ENCODE measurements at places on chromosomes 6 and 20.

- DNase-seq: peak; percentile 96
Measured at GRCh38 chr20:7497985-7498384, 442.3 kb downstream of the HAO1 start.

DNA sequence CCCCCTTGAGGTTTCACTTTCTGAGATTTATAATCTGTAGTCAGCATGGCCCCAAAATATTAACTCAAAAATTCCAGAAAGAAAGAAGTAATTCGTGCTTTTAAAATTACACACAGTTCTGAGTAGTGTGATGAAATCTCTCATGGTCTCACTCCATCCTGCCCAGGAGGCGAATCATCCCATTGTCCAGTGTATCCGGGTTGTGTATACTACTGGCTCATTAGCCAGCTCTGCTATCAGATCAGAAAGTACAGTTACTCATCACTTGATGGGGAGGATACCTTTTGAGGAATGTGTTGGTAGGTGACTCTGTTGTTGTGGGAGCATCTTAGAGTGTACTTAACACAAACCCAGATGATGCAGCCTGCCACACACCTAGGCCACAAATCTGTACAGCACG, 65.2 kb downstream of the CDC5L start:
- DNase-seq: peak; percentile 81

DNA sequence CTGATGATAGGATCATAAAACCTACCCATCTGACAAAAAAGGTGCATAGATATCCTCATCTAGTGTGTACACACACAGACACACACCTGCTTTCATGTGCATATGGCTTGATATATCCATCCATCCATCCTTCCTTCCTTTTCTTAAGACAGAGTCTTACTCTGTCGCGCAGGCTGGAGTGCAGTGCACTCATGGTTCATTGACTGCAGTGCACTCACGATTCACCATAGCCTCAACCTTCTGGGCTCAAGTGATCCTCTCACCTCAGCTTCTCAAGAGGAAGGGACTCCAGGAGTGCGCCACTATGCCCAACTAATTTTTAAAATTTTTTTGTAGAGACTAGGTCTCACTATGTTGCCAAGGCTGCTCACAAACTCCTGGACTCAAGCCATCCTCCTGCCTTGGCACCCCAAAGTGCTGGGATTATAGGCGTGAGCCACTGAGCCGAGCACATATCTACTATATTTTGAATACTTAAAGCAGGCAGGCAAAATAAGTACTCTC, 27.1 kb downstream of the ADNP start:
- DNase-seq: no peak

- peak; percentile 14 for DNase-seq
Measured at GRCh38 chr6:68975064-68975463, 340.0 kb downstream of the ADGRB3 start.

DNA sequence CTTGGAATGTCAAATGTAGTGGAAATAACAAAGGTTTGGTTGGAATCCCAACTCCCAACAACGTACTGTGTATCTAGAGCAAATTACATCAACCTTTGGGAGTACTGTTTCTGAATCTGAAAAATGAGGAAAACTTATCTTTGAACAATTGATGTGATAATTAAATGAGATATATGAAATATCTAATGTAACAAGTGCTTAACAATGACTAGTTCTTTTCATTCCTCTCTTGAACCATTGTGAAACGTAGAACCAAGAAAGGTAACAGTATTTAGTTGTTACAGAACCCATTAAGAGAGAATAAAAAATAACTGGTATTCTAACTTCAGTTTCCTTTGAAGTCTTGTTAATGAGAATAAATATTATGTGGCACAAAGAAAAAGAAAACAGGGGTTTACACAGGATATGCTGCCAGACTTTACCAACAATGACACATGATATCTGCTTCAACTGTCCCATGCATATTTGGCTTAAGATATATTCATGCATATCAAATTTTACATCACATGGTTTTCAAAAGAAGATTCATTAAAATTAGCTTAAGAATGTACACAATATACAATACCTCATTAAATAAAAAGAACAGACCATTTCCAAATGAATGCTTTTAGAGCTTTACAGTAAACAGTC, 111.8 kb downstream of the ATG5 start:
- DNase-seq: no peak

DNA sequence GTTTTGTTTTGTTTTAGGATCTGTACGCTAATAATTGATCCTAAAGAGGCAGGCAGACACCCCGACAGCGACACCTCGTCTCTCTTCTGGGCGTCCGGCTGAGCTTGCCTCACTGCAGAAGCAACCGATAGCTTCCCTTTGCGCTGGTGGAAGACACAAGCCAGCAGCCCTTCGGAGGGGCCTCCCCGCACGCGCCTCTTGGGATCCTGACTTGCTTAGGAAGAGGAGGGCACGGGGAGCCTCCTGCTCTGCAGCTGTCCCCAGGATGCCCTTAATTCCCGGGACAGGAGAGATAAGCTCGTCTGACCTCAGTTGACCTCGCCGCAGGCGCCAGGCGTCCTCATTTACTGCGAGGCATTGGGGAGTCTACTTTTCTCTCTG, 94.0 kb downstream of the CD83 start:
- peak; percentile 34 for DNase-seq

DNA sequence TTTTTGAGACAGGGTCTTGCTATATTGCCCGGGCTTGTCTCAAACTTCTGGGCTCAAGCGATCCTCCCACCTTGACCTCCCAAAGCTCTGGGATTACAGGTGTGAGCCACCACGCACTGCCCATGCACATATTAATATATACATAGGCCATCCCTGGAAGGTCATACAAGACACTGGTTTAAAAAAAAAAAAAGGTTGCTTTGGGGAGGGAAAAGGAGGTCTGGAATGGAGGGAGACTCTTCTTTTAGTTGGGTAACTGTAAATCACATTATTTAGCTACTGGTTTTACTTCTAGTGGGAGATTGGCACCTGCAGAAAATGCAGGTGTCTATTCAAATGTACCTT, 4.1 kb upstream of the SNAI1 start:
- DNase-seq: no peak

DNA sequence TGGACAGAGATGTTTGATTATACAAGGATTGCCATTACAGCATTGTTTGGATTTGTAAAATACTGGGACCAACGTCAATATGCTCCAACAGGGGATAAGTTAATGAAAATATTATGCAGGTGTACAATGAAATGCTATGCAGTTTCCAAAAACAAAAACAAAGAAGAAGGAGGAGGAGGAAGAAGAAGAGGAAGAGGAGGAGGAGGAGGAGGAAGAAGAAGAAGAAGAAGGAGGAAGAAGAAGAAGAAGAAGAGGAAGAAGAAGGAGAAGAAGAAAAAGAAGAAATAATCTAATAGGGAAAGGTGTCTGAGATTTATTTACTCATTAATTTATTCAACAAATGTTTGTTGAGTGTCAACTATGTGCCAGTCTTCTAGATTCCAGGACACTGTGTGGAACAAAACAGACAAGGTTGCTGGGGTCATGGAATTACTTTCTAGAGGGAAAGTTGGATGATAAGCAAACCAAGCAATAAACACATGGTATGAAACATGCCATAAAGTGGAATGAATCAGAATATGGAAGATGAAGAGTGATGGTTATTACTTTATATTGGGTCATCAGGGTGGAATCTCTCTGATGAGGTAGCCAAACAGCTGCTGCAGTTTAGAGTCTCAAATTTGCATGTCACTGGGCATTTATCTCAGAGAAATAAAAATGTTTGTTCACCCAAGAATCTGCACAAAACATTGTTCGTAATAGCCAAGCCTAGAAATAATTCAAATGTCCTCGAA, 6.3 kb upstream of the TRIM27 start:
- DNase-seq: no peak

- DNase-seq: peak; percentile 26
Measured at GRCh38 chr6:137975188-137975940, 108.3 kb downstream of the TNFAIP3 start.

- no peak for DNase-seq
Measured at GRCh38 chr20:21706261-21707195, 1.1 kb downstream of the PAX1 start.

DNA sequence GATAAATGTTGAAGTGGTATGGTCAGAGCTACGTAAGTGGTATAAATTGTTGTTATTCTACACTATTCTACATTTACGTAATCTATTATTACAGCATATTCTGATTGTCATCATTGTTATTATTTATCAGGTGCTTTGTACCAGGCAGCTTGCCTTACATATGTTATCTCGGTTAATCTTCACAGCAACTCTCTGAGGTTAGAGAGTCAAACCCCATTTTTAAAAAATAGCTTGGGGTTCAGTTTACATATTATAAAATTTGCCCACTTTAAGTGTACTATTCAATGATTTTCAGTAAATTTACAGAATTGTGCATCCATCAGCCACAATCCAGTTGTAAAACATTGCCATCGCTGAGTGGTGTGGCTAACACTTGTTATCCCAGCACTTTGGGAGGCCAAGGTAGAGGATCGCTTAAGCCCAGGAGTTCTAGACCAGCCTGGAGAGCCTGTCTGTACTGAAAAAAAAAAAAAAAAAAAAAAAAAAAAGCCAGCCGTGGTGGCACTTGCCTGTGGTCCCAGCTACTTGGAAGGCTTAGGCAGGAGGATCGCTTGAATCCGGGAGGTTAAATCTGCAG, 35.5 kb downstream of the PPP1R16B start:
- DNase-seq: no peak

- DNase-seq: no peak
Measured at GRCh38 chr6:132763269-132763668, 5.6 kb upstream of the VNN2 start.

DNA sequence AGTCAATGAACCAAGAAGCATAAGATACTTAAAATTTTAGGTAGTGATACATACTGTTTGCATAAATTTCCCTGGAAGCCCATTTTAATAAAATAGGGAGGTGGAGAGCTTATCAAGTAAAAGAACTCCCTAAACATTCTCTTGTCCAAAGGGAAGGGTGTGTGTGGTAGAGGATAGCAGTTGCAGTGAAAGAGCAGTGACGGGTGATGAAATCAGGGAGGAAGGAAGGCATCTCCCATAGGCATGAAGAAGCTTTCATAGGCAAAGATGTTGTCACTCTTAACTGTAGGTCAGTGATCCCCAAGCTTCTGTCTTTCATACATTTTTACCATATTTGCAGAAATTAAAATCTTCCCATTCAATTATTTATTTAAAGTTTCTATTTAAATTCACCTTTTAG, 60.0 kb upstream of the ZNF831 start:
- no peak for DNase-seq

GRCh38 chr6:84344005-84344404, 116.6 kb upstream of the CEP162 start:
- no peak for DNase-seq

GRCh38 chr6:111487661-111488060, 4.6 kb upstream of the REV3L start:
- peak; percentile 91 for DNase-seq

- DNase-seq: peak; percentile 68
Measured at GRCh38 chr20:13221673-13222318, 722 bp downstream of the ISM1 start.

GRCh38 chr20:63957004-63957689, 931 bp upstream of the UCKL1 start:
- DNase-seq: peak; percentile 55

- DNase-seq: no peak
Measured at GRCh38 chr6:122780114-122780513, 598 bp downstream of the FABP7 start.

GRCh38 chr20:62962891-62963613, 10.5 kb downstream of the SLC17A9 start:
- no peak for DNase-seq

DNA sequence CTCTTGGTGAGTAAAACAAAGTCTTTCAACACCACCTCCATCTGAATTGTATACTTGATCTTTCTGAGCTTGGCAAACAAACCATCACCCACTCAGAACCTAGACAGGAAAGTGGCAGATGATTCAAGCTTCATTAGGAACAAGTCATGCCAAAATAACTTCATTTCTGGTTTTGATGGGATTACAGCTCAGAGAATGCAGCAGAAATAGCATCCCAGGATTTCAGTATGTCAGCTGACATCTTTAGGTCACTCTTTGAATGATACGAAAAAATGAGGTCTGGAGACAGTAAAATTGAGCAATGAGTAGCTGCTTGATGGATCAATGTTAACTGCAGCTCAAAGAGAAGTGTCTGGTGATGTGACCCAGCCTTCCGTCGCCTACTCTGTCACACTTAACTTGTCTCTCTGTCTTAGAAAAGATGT, 92.4 kb downstream of the GJA10 start:
- DNase-seq: peak; percentile 82

- DNase-seq: peak; percentile 31
Measured at GRCh38 chr6:112979830-112980229, 632.7 kb downstream of the RFPL4B start.

DNA sequence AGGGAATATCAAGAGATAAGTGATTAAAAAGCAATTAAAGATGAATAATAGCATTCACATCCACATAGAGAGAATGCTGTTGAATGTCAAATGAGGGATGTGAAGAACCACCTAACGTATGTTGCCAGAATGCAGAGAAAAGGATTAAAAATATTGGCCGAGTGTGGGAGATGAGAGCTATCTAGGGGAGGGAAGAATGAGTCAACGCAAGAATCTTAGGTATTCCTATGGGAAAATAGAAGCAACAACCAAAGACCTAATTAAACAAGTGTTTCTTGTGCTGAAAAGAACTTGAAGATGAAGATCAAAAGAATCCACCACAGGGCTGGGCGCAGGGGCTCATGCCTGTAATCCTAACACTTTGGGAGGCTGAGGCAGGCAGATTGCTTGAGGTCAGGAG, 12.2 kb upstream of the RSPH3 start:
- peak; percentile 64 for DNase-seq

DNA sequence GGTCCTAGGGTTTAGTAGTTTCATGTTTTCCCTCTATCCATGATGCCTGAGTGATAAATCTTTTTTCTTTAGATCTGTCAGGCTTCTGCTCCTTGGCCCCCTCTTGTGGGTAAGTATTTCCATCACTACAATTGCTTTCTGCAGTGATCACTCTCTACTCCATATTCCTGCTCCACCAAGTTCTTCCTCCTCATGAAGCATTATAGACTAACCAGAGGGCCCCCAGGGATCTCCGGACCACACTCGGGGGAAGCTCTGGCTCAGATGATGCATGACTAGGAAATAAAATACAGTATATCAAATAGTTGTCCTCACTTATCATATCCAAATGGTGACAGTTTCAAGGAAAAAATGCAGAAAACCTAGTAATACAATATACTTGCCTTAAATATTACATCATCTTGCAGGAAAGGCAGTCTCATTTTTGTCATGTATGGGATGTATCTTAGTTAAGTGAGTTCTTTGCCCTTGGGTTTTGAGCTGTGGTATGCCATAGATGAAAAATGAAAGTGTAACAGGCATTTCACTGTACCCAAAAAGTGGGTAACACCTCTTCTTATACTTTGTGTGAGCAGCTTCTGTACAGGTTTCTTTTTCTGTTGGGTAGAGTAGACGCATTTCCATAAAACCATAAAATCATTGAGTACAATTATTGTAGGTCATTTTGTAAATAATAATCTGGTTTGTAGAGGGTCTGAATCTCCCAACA, 200.9 kb upstream of the EYA4 start:
- peak; percentile 46 for DNase-seq

DNA sequence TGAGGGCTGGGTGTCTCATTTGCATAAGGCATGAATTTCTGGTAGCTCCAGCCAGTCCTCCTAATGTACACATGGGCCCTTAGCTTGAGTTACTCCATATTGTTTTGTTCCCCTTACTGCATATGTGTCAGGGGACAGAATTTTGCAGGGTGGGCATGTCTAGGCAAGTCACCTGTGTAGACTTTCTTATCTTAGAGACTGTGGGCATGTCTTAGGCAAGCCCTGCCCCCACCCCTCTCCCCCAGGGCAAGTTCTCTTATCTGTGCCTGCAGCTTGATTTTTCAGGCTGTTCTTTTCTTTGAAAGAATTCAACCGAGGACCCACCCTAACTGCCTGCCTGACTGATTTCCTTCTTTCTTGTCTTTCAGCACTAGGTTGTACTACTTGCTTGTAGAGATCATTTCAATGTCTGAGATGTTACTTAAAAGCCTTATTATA, 32.1 kb downstream of the NHLRC1 start:
- DNase-seq: no peak

All from iris pigment epithelial cell (primary cell).